RPMI7951 (cell line): ENCODE measurements at places on chromosomes 1 and 21.

DNA sequence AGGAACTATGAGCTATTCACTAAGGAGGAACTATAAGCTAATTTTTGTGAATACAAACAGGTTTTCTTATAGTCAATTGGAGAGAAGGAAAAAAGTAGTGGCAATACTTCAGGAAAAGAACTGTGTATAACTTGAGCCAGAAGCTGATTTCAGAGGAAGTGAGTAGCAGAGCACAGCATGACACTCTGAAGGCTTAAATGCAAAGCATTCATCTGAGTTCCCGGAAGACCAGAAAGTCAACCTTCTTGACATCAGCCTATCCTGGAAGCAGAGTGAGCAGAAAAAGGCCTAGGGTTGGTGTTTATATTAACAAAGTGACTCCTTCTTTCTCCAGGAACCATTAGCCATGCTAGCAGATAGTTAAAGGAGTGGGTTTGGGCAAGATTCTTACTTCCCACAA is 545.2 kb downstream of the MRPL39 start:
- DNase-seq, result no peak

DNA sequence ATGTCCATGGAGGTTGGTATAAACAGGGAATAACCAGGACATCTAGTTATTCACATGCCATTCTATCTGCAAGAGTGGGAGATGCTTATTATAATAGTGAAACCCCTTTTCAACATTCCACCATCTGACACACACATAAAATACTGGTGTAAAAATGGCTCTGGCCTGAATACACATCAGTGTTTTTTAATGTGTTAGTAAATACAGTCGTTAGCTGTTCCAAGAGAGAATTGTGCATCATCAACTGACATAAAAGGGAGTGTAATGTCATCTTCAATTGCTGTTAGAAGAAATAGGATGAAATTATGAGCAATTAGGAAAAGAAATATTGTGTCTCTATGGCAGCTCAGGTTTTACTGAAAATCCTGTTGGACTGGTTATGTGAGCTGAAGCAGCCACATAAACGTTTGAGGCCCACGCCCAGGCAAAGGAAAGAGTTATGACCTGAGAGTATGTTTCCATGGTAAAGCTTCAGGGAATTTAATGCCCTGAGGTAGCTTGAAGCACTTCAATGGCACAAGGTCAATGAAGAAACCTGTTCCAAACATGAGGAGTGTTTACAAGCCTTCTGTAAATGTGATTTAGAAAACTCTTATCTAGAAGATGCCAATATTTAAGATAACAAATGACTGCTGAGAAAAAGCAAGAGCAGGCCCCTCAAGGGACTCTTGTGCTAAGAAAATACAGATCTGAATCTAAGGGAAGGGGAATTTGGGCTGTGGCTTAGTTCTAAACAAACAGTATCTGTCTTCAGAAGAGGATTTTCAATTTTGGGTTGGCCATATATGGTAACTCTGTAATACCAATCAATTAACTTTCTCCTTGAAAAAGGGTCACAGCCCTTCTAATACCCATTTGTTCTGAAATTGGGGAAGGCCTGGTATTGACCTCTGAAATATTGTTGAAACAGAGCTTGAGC is 384.3 kb downstream of the SEC16B start:
- no peak for DNase-seq

DNA sequence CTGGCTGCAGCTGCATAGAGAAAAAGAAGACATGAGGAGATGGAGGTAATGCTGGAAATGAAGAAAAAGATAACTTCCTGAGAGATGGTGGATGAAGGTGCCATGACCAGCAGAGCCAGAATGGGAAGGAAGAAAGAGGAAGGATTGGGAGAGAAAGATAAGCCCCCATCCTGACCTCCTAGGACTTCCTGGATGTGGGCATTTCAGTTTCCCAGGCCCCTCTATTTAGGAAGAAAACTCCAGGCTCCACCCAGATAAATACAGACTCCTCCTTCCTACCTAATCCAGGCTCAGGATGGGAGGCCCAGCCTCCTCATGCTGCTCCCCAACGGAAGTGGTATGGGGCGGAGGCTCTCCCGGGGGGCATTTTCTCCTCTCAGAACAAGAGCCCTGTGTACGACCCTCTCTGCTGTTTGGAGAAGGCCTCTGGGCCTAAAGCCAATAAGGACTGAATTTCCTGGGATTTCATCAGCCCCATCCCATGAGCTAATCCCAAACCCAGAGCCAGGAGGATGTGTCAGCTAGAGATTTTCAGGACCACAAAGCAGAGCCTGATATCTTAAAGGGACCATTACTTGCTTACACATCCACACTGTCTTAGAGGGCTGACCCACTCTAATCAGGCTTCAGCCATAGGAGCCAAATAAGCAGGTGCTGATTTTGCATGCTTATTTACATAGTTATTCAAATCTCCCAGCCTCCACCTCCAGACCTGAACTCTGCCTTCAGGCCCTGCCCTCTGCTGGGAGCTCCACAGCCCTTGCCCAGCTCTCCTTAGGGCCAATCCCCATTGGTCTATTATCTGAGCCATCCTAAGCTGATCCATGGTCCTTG is 5.1 kb upstream of the ARHGEF2 start:
- DNase-seq, result peak; percentile 97

DNA sequence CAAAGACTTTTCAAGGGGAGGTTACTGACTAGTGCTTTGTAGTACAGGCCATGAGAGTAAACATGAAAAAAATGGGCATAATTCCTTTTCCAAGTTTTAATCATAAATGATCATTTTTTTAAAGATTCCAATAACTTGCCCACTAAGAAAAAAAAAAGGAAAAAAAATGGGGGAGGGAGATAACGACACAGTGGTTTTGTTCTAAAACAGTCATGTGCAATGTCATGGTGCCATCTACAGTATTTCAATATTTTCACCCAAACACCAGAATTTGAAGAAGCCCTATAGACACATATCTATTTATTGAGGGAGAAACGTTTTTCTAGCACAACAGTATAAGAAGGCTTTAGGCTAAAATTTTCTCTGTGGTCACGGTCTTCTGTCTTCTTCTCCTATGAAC is 250.2 kb downstream of the LTN1 start:
- no peak for DNase-seq

DNA sequence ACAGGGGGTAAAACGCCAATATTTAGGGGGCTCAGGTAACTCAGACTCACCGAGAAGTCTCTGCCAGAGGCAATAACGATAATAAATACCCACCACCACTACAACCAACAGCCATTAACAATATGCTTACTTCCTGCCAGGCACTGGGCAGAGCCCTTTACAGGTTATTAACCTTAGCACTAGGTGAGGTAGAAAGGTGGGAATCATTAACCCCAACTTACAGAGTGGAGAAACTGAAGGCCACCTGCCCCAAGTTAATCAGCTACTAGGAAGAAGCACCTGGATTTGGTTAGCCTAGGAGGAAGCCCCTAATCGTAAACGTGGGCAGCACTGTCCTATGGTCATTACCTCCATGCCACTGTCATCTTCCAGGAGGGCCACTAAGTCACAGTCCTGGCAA is 110.0 kb downstream of the UBR4 start:
- DNase-seq, result no peak

DNA sequence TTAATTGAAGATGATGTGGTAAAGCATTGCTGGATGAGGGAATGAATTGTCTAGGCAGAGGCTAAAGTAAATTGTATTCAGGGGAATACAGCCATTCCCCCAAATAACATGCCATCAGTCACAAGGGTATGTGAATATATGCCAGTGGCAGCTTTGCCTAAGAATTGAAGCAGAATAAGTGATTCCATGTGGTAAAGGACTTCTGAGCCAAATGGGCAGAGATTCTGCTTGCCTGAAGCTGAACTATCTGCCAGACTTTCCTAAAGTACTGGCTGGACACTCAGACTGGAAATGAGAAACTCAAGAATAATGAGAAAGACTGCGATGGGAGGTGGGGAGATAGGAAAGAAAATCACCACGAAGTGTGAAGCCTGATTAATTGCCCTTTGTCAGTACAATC is 2.4 kb downstream of the LIX1L start:
- peak; percentile 43 for DNase-seq

DNA sequence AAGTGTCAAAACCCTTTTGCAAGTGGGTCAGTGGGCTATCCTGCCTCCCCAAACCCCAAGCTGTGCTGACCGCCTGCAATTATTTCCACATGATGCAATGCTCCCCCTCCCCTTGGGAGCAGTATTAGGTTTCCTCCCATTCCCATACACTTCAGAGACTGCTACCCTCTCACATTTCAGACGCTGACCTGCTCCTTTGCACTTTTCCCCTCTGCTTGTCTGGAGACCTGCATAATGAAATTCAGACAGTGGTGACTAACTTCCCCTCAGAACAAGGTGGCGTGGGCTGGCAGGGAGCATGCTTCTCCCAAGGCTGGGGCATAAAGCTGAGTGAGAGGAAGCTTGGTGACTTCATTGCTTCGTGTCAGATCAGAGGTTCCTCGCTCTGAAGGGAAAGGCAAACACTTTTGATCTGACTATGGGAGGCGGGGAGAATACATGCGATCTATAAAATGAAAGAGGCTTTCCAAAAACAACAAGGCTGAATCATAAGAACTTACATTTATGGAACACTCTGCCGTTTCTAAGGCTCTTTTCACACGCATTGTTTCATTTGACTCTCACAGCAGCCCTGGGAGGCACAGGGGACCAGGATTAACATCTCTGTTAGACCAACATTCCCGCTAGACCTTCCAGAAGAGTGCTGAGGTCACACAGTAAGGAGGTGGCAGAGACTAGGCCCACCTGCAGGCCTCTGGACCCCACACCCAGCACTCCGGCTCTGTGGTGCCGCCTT is 27.5 kb upstream of the ROR1 start:
- DNase-seq, result peak; percentile 41

GRCh38 chr1:77605246-77606026 is 77.0 kb downstream of the ZZZ3 start:
- DNase-seq, result peak; percentile 98

GRCh38 chr1:63651161-63651701 is 58.0 kb downstream of the PGM1 start:
- peak; percentile 90 for DNase-seq

DNA sequence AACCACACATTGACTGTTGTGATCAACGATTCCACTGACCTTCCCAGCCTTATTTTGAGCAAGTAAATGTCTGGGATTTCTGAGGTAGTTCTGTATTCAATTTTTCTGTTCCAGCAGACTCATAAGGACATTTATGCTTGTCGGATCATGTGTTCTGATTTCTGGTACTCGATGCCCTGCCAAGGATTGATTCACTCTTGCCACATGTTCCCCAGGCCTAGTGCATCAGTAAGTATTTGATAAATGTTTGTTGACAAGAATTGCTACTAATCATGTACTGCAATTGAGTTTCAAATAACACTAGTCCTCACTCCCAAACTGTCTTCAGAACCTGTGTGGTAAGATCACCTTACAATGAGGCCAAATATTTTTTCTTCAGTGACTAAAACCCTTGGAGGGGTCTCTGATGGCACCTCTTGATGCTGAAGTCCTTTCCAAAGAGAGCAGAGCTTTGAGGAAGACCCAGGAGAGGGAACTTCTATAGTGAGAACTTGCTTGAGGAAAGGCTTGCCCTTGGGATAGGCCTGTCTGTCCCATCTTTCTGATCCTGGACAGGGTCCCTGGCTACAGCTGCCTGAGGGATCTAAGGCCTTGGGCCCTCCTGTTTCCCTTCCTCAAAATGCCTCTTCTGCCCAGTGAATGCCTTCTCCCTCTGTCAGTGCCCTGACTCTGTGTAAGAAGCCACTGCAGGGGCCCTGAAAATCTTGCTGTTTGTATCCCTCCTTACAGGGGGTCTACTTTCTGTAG is 115.8 kb upstream of the FAM78B start:
- no peak for DNase-seq

GRCh38 chr1:27525296-27526272 is 35.6 kb upstream of the WASF2 start:
- peak; percentile 82 for DNase-seq

DNA sequence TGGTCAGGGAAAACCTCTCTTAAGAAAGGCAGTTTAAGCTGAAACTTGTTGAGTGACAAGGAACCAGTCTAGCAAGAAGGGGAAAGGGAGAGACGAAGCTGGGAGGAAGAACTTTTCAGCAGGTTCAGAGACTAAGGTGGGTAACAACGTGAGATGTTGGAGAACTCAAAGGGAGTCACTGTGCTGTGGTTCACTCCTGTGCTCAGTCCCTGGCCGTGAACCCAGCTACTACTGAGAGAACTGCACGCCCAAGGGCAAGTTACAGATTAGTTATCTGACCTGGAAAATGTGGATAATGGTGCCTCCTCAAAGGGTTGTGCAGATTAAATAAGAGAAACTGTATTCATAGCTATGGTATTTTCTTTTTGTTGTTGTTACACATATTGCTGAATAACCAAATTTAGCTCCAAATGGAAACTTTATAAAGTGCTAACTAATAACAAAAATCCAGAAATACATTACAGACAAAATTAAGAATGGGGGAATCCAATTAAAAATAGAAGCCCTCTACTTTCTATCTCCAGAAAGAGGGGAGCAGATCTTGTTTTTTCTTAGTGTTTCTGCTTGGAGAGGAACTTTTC is 2.9 kb downstream of the ZBTB40 start:
- DNase-seq, result no peak

GRCh38 chr1:231611111-231611510 is 15.5 kb upstream of the DISC1 start:
- DNase-seq, result no peak

GRCh38 chr1:42777852-42778251 is 6.9 kb upstream of the TMEM269 start:
- DNase-seq, result peak; percentile 31

- no peak for DNase-seq
These were observed 120.1 kb downstream of the XPR1 start for GRCh38 chr1:180751921-180752320.

GRCh38 chr1:227790034-227790400 is 25.5 kb upstream of the PRSS38 start:
- no peak for DNase-seq

GRCh38 chr1:183956559-183957188 is 80.9 kb downstream of the COLGALT2 start:
- peak; percentile 83 for DNase-seq

DNA sequence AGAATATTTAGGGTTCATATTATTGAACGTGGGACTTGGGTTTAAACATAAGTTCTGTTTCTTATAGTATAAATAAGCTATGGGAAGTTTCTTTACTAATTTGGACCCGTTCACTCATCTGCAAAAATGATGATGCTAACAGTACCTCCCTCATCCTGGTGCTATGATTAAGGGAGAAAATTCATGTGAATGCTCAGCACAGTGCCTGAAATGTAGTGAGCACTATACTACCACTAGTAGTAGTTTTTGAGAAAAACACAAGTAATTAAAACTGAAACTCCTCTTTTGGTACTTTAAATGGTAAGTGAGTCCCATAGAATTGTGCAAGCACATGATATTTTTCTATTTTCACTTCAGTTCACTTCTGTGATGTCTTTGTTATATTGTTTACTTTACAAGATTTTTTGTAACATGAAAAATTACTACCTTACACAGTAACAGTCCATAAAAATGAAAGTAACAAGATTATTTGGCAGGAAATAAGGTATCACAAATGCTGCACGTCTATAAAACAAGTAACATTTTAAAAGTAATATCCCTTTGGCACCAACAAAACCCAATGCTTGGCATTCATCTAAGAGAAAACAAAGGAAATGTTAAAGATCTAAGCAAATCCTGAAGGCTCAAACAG is 11.3 kb upstream of the PTPRC start:
- DNase-seq, result no peak

GRCh38 chr1:93827633-93828366 is 51.2 kb downstream of the DNTTIP2 start:
- peak; percentile 62 for DNase-seq
